ENCODE measurements at places on chromosomes 16 and 17.
A peak's percentile ranks its signal among the peaks of the same experiment; 100 is the strongest.

DNA sequence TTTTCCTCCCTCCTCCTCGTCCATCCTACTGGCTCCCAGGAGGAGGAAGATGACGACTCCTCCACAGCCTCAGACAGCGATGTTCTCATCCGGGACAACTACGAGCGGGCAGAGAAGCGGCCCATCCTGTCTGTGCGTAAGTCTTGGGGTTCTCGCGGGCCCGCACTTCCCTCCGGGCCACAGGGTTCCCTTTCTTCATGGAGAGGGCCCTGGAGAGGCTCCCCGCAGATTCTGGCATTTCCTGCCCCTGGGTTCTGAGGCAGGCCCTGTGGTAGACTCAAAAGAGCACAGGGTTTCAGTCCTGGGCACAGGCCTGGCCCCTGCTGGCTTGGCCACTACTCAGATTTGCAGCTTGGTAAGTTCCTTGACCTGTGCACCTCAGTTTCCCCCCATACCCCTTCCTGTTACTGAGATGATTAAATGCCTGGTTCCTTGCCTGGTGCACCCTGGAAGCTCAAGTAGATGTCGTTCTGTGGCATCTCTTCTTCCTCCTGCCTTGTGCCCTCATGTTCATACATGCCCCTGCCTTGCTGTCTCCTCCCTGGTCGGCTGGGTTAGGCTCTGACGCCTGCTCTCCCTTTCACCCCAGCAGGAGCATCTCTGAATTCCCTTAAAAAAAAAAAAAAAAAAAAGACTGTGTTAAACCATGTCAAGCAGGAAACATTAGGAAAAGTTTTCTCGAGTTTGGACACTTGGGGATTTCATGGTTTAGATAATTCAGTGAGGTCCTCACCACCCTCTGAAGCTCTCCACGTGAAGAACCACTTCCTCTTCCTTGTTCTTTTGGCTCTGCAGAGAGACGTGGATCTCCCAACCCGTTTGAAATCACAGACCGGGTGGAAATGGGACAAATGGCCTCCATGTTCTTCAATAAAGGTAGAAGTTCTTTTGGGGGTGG is 14.3 kb upstream of the NAT9 start:
- DNase-seq: no peak

- no peak for DNase-seq
Measured at GRCh38 chr16:31371619-31372484, 16.9 kb downstream of the ITGAX start.

GRCh38 chr16:21628121-21628726 is 24.2 kb downstream of the IGSF6 start:
- no peak for DNase-seq

DNA sequence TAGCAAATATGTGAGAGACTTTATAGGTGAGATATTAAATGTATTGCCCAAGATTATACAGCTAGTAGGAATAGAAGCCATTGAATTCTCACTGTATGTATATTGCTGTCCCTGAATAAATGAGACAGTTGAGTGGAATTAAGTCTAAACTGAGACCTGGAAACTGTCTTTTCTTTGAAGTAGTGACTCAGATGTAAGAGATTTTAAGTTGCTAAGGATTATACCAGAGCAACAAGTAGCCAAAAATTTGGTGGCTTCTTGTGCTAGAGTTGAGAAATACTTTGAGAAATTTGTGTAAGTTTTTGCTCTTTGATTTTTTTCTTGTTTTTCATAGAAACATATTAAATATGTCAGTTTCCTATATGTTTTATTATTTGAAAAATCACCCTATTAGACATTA is 58.7 kb downstream of the TANC2 start:
- DNase-seq: no peak

- no peak for DNase-seq
Measured at GRCh38 chr16:87559945-87560344, 42.4 kb upstream of the JPH3 start.

DNA sequence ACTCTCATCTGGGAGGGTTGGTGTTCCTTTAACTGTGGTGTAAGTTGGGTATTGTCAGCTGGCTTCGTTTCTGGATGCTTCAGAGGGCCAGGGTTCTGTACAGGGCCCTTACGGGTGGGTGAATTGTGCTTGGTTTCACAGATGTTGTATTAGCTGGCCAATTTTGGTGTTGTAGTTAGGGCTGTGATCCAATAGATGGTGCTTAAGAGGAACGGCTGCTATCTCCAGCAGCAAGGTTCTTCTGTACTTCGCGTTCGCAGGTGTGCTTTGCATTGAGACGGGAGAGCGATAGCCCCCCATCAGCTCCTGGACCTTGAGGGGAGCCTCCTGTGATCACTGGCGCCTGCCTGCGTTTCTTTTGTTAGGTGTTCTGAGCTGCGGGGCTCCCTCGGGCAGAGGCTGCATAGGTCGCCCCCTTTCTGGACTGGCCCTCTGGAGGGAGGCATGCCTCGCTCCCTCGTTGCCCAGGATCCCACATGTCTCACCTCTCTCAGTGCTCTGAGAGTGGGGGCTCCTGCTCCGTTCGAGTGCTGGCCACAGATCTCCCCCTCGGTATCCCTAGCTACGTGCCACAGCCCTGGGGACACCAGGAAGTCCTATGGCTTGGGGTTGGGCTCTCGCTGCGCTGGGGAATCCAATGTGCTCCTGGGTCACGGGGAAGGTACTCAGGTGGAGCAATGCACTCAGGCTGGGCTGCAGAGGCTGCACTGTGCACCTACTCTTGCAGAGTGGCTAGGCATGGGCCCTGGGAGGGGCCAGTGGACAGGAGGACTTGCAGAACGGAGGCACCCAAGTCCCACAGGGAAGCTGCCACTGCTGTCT is 837 bp upstream of the PRDM7 start:
- peak; percentile 64 for DNase-seq

- DNase-seq: peak; percentile 17
Measured at GRCh38 chr17:1186923-1187771, 7.4 kb upstream of the ABR start.

- DNase-seq: no peak
Measured at GRCh38 chr16:80105160-80105559, 435.6 kb upstream of the DYNLRB2 start.

DNA sequence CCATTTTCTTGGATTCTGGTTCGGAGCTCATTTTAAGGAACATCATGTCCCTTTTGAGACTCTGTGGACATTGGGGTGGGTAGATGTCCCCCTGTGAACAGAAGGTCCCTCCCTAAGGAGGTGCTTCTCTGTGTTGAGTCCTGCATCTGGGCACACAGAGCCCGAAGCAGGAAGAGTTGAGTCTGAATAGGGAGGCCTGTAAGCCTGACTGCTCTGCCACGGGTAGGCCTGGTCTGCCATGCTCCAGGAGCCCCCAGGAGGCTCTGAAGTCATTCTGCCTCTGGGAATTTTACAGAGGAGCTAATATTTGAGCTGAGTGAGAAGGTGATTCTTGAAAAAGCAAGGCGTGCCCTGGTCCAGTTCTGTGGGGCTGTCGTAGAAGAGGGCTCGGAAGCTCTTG is 50.6 kb downstream of the TENT4B start:
- no peak for DNase-seq
